ENCODE measurements at places on chromosomes 3 and 15.

GRCh38 chr15:88480981-88481380 lies 13.5 kb downstream of the MRPS11 start:
- DNase-seq, result no peak

DNA sequence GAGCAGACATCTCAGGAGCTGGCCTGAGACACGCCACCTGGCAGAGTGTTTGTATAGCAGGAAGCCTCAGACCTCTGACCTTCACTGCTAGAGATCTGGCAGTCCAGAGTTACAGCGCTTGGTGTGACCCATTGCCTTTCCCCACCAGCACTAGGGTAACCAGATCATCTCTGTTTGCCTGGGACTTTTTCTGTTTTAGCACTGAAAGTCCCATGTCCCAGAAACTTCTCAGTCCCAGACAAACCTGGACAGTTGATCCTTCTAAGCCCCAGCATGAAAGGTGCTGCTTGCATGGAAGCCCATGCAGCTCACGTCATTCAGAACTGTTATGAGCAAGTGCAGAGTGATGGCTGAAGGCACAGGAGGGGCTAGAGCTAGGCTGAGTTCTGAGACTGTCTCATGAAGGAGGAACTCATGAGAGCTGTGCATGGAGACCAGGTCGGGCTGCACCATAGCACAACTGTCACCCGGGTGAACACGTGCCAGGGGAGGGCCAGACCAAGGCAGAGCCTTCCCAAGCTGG lies 18.2 kb upstream of the AHSG start:
- DNase-seq, result no peak

DNA sequence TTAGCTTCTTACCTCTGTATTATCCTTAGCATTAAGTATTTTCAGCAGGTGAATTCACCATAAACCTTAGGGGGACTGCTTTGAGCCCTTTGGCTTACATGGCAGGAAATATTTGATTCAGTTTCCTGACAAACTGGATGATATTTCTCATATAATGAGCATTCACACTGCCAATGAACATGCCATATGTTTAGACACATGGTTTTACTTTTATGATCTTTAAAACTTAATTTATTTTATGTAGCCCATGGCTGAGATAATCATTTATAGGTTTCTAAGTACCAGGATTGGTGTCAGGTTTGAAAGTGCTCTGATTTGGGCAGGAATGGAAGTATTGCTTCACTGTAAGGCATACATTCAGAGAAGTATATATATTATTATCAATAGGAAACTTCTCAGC lies 319.1 kb downstream of the ZPLD1 start:
- no peak for DNase-seq

GRCh38 chr3:62962714-62963113 lies 87.5 kb upstream of the CADPS start:
- no peak for DNase-seq

DNA sequence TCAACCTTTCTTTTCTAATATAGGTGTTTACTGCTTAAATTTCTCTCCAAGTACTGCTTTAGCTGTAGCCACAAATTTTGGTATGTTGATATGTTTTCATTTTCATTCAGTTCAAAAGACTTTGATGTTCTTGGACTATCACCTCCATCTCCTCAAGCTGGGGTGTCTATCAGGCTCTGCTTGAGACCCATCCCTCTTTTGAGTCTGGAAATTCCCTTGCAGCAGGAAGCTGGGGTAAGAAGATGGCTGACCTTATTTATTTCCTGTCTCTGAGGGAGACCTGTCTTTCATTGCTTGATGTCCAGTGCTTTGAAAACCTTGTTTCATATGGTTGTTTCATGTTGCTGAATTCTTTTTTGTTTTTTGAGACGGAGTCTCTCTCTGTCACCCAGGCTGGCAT lies 60.5 kb upstream of the ADPGK start:
- DNase-seq, result no peak

GRCh38 chr15:96576596-96576995 lies 246.1 kb downstream of the NR2F2 start:
- no peak for DNase-seq

GRCh38 chr3:37221407-37221806 lies 47.0 kb upstream of the LRRFIP2 start:
- DNase-seq, result no peak

DNA sequence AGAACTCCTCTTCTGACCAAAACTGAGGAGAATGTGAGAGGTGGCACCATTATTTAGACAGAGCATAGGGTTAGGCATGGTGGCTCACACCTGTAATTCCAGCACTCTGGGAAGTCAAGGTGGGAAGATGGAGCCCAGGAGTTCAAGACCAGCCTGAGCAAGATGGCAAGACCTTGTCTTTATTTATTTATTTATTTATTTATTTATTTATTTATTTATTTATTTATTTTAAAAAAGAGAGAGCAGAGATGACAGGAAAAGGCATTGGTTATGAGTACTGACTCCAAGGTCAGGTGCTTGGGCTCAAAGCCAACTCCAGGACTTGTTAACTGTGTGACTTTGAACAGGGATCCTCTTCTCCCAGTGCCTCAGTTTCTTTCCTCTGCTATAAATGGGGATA lies 217.7 kb downstream of the MEX3B start:
- DNase-seq, result no peak

GRCh38 chr3:100993309-100993708 lies at the start of gene ABI3BP:
ABI3BP (minus strand) TSS chr3:100993421; CDS start chr3:100993384, 37 bp downstream.
- DNase-seq, result no peak

- no peak for DNase-seq
Observed at GRCh38 chr3:126051234-126051633, 32.7 kb downstream of the SLC41A3 start.

GRCh38 chr3:14278799-14279625 lies 100.4 kb downstream of the LSM3 start:
- DNase-seq, result no peak

GRCh38 chr3:134922101-134922500 lies 127.0 kb downstream of the EPHB1 start:
- DNase-seq, result no peak

DNA sequence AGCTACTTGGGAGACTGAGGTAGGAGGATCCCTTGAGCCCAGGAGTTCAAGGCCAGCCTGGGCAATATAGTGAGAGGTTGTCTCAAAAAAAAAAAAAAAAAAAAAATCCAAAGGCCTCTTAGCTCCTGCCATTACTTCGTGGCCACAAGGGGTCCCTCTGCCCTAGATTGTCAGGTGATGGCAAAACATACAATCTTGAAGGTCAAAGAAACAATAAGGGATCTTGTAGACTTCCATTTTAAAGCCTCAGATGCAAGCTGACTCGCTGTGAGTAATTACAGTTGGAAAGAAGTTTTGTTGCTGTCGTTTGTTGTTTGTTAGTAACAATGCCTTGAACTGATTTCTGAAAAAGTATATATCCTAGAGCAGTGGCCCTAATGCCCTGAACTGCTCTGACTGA lies 55.9 kb upstream of the PLCL2 start:
- DNase-seq, result peak; percentile 23

GRCh38 chr3:129239991-129240390 lies 9.4 kb upstream of the COPG1 start:
- no peak for DNase-seq

DNA sequence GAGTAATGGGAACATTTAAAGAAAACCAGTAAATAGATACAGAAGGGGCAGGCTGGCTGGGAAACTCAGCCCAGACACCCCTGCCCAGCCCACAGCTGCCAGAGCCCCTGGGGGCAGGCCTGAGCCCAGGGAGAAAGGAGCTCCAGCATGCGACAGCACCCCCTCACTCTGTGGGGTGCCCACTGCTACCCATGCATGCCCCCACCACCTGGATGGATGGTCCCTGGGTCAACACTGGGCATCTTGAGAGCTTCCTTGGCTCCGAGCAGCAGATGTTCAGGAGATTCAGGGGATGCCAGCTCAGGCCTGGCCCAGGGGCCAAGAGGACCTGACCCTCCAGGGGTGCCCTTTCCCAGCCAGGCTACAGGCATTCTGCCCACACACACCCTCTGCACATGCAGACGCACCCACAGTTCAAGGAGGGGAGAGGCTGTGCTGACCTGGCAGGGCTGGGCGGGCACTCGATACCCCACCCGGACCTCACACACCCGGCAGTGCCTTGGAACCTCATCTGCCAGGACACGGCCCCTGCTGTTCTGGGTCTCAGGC lies 31.5 kb downstream of the PTH1R start:
- no peak for DNase-seq

DNA sequence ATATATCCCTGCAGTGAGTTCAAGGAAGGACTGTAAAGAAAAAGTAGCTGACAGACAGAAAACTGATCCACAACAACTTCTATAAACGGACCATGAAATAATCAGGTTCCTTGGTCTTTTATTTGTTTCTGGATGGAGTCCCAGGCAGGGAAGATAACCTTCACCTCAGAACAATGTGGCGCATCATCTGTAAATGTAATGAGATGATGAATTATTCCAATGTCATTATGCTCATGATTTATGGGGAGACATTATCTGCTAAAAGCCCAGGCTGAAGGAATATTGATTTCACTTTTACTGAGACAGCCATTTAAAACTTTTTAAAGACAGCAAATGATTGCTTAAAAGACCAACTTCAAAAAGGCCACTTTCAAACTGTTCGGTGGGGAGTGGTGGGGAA lies 354.9 kb upstream of the ADAMTS9 start:
- no peak for DNase-seq

- no peak for DNase-seq
Observed at GRCh38 chr3:16377847-16378302, 112.9 kb downstream of the OXNAD1 start.

GRCh38 chr3:194874206-194874605 lies 188.5 kb downstream of the FAM43A start:
- no peak for DNase-seq

GRCh38 chr3:40583691-40584090 lies 58.9 kb downstream of the ZNF621 start:
- no peak for DNase-seq

Data from stimulated activated CD4-positive, alpha-beta T cell treated with anti-CD3 and anti-CD28 coated beads, Interleukin-1b, Interleukin-23, amount 100 ng/mL, for 1 hour (primary cell).